ENCODE measurements at places on chromosomes 6 and 20.

DNA sequence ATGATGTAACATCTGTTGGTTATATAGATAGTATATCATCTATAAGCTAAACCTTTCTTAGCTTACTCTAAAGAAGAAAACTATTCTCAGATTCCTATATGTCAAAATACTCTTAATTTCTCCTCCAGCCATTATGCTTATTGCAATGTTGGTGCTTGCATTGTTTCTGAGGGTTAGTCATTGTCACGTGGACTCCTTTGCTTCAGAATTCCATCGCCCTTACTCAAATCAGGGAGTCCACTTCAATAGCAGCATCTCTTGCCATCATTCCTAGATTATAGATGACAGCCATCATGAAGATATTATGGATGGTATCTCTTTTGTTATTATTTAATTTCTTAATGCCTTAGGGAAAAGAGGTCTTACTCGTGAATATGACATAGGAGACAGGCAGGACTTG, 776.1 kb downstream of the TENT5A start:
- DNase-seq: no peak

DNA sequence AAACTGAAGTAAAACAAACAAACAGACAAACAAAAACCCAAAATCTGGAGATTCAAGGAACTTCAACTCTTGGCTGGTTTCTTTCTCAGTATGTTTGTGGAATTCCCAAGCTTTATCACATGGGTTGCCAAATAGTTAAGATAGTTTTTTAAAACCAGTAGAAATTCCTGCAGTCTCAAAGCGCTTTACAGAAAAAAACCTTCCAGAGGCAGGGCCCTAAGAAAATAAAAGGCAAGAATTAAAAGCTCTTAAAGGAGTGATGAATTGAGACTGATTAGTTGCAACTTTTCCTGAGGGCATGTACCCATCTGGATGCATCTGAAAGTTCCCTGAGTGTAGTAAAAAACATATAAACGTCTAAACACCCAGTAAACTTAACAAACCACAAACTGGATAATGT, 25.9 kb upstream of the PTCHD4 start:
- DNase-seq: no peak

DNA sequence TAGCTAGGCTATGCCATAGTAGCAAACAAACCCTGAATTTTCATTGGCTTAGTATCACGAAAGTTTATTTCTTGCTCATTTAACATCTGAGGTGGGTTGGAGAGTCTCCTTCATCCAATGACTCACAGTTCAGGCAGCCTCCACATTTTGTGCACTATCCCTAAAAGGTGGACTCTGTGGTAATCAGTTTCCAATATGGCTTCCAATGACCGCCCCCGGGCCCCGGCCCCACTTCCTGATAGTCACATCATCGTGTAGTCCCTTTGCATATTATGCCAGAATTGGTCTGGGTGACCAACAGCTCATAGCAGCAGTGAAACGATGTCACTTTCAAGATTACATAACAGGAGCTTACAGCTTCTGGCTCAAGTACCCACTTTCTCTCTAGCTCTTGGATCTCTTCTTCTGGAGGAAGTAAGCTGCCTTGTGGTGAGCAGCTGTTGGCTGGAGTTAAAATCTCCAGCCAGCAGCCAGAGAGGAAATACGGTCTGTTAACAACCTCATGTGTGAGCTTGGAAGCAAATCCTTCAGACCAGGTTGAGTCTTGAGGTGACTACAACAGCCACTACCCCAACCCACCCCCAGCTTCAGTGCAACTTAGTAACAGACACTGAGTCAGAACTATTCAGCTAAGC, 7.8 kb downstream of the HCRTR2 start:
- DNase-seq: no peak

DNA sequence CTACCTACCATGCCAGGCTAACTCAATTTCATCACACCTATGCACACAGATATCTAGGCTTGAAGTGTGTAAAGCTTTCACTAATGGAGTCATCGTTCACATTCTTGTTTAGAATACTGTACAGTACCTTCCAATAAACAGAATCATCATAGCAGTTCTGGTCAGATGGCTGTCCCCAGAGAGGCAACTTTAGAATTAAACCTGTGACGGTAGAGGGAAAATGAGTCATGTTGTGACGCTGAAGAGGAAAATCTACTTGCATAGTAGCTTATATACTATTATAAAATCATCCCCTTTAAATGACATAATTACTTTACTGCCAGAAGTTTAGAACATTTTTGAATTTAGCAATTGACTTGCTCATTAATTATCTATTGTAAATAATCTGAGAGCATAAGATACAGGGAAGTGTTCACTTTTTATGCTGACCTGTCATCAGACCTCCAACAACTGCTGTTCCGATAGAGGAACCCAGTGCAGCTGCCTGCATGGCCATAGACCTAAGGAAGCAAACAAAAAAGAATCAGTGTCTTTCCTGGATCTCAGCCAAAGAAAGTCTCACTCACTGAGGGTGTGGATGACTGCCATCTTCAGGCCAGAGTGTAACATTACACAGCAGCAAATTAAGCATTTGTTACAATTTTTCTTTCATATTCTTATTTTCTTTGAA, 29.8 kb downstream of the RHAG start:
- DNase-seq: no peak

GRCh38 chr6:30061858-30062458, 893 bp downstream of the POLR1H start:
- DNase-seq: no peak
